Left renal pelvis (tissue), 4 donors: ENCODE measurements at places on chromosomes 2 and 18.

DNA sequence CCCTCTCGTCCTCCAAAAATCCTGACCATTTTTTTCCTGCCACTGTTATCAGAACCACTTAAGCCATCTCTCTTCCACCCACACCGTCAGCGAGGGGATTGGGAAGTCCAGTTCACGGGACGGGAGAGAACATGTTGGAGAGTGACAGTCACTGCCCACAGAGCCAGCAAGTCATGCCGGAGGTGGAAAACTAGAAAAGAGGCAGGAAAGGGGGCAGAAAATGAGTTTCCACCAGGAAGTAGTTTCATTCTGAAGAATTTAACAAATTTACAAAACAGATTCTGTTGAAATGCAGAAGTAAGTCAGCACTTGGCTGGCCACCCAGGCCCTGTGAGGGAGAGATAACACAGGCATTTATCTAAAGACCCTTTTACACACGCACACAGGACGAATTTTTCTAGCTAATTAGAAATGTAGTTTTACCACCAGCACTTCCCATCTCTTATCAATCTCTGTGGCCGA, 431.3 kb downstream of the TSN start:
- no peak for DNase-seq

GRCh38 chr2:220353897-220354296, 726.5 kb downstream of the SLC4A3 start:
- DNase-seq, result no peak

DNA sequence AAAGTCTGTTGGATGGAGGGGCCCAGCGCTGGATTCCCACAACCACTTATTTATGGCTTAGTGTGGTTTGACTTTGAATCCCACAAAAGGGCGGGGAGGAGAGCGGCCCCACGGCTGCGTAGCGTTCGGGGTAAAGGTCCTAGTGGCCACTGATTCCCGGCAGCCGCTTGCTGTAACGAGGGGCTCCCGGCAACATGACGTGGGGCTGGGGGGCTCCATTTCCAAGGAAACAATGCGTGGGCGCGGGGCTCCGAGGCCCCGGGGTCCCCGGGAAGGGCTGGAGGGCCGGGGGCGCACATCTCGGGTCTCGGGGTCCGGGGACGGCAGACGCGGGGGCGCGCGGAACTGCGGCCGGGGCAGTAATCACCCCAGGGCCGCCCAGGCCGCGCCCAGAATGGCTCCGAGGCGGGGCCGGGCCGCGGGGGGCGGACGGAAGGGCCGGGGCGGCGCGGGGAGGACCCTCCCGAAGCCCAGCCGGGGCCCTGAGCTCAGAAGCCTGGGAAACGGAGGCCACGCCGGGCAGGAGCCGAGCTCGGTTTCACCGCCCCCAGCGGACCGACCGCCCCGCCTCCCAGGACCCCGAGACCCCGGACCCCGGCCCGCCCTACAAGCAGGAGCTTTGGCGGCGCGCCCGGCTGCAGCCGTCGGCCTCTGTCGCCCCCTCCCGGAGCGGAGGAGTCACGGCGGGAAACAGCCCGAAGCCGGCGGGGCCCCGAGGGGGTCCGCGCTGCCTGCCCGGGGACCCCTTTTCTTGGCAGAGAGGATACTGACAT, 11.9 kb upstream of the MLPH start:
- DNase-seq, result no peak

DNA sequence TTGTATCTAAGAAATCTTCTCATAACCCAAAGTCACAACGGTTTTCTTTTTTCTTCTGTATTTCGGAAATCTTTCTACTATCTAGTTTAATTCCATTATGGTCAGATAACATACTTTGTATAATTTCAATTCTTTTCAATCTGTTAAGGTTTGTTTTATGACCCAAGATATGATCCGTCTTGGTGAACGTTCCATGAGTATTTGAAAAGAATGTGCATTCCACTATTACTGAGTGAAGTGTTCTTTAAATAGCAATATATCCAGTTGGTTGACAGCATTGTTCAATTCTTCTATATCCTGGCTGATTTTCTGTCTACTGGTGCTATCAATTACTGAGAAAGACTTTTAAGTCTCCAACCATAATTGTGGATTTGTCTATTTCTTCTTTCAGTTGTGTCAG, 414.5 kb downstream of the TNS1 start:
- DNase-seq, result no peak

DNA sequence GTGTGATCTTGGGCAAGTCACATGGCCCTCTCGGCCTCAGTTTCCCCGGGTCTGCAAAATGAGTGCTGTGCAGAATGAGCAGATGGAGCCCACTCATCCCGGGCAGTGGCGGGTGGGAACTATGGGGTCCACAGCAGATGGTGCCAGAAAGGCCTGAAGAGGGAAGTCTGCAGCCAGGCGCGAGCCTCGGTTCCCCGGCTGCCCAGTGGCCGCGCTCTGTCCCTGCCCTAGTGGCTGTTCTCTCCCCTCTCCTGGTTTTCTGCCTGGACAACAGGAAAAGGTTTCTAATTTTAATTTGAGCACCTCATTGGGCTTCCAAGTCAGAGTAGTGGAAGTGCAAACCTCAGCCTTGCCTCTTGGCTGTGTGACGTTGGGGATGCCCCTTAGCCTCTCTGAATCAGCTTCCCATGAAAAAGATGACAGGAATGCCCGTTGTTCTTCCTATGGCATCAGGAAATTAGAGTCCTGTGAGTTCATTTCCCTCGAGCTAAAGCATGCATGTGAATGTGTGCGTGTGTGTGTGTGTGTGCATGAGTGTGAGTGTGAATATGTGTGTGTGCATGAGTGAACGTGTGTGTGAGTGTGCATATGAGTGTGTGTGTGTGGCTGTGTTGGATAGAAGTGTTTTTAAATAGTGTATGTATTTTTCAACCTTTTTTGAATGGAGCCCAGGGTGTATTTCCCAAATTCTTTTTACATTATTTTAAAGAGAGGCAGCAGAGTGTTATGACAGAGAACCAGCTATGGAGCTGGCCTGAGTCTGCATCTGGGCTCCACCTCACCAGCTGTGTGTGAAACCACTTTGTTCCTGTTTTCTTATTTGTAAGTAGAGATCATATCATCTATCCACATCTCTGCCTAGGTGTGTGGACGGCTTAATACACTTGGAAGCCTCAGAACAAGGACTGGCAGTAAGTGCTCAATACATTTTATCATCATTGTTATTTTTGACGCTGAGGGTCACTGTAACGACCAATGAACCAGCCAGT, 41.3 kb downstream of the RRM2 start:
- DNase-seq, result no peak

DNA sequence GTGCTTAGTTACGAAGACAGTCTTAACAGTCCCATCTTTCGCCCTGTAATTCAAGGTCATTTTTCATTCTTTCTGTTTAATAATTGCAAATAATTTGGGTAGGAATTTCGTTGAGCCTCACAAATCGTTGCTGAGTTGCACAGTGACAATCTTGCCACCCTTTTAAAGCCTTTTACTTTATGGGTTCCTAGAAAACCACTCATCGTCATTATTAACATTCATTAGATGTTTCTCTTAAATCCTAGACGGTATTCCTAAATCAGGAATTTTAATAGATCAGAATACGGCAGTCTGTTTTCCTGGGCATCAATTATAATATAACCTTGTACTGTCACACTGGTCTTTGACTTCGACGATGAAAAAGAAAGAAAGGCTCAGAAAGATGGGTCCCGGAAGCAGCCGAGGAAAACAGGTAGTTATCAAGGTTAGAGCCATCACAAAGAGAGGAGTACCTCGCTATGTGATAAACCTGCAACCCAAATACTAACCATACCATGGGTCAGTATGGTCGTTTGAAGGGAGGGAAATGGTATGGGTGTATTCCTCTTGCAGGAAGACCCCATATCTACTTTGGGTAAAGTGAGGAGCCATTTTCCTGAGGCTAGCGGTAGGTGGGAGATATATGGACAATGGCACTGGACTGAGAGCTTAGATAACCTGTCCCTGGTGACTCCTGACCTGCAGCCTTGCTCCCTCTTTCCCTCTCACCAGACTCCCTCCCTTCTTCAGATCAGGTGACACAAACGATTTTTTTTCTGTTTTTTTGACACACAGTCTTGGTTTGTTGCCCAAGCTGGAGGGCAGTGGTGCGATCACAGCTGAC, 981 bp upstream of the SF3B1 start:
- DNase-seq, result no peak

- no peak for DNase-seq
Observed at GRCh38 chr2:16049406-16049805, 109.1 kb downstream of the MYCN start.

- no peak for DNase-seq
Observed at GRCh38 chr2:164562666-164563065, 58.6 kb downstream of the GRB14 start.

DNA sequence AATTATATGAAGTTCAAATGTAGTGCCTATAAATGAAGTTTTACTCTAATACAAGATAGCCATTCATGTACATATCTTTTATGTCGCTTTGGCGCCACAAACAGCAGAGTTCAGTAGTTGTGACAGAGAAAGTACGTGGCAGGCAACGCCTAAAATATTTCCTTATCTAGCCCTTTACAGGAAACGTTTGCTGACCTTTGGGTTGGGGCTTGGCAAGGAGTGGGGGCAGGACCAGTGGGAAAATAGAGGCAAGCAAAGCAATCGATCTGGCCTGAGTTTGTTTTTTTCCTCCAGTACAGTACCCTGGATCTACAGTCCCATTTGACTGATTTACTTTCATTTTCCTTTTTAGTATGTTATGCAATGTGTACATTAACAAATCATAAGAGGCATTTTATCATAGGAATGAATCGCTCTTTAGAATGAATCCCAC, 13.1 kb downstream of the CCDC68 start:
- no peak for DNase-seq

GRCh38 chr18:74760436-74760835, 162.8 kb downstream of the ZNF407 start:
- no peak for DNase-seq
